ENCODE measurements at places on chromosomes 16 and 17.

DNA sequence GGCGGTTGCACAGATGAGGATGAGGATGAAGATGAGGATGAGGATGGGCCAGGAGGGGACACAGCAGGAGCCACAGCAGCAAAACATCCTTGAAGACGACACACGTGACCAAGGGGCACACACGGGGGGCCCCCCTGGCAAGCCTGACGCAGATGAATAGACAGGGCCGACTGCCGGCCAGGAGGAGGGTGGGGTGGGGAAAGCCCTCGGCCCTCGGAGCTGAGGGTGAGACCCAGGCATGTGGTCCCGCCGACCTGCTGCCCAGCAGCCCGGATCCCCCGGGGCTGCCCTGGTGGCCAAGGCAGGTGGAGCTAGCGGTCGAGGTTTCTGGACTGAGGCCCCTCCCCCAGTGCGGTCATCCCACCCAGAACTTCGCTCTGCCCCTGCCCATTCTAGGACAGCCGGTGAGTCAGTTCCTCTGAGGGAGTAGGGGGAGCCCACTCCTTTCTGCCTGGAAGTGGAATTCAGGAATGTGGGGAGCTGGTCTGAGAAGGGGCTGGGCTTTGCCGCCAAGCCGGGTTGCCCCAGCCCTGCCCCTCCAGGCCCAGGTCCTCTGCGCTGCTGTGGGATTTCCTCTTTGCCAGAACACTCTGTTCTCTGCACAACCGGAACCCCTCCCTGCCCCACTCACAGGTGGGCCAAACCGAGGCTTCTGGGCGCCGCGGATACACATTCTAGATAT lies 9.9 kb downstream of the CYGB start:
- DNase-seq, result peak; percentile 40

DNA sequence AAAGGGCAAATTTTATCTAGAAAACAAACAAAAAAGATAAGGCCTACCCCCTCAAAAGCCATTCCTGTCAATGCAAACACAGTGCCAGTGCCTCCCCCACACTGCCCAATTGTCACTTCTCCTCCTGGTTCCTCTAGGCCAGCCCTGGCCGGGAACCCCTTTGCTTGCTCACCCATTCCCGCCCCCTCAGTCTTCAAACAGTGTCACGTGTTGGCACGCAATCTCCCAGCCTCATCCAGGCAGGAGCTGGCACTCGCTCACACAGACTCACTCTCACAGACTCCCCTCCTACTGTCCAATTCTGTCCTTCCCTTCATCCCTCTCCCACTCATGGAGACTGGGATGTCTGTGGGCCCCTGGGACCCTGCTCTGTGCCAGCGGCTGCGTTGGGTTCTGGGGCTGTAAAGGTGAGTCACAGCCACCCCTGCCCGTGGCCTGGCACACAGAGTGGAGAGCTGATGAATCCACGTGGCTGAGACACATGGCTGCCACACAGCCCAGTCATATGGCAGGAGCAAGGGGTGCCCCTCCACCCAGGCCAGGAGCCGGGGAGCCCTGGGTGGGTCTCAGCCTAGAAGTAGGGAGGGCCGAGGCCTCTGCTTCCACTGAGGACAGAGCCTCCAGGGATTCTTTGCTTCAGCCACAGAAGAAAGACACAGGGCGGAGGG lies 54.8 kb downstream of the VAC14 start:
- DNase-seq, result no peak

- DNase-seq, result no peak
Measured at GRCh38 chr17:53736516-53737240, 86.0 kb upstream of the KIF2B start.

DNA sequence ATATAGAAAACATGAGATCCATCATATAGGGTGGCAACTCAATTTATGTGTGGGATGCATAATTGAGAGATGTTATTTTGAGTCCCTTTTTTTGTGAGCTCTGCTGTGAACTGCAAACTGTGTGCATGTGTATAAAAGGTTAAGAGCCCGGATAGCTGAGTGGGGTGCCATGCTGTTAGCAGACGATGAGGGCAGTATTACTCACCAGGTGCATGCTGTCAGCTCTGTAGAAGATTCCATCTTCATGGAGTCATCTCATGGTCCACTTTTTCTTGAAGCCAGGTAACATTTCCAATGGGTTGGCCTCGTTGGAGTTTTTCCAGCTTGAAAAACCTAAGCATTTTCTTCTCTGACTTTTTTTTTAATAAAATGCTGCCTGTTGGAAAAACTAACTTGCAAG lies 43.0 kb upstream of the RHBDL3 start:
- DNase-seq, result no peak

All from activated naive CD4-positive, alpha-beta T cell treated with anti-CD3 and anti-CD28 coated beads, Interleukin-2, amount 50 U/mL, for 16 hours (primary cell).